Activated T-cell treated with anti-CD3 and anti-CD28 coated beads for 48 hours (primary cell): ENCODE measurements at places on chromosomes 12 and 14.
A peak's percentile ranks its signal among the peaks of the same experiment; 100 is the strongest.

GRCh38 chr12:116372815-116373214 is 95.3 kb upstream of the MED13L start:
- DNase-seq = no peak

DNA sequence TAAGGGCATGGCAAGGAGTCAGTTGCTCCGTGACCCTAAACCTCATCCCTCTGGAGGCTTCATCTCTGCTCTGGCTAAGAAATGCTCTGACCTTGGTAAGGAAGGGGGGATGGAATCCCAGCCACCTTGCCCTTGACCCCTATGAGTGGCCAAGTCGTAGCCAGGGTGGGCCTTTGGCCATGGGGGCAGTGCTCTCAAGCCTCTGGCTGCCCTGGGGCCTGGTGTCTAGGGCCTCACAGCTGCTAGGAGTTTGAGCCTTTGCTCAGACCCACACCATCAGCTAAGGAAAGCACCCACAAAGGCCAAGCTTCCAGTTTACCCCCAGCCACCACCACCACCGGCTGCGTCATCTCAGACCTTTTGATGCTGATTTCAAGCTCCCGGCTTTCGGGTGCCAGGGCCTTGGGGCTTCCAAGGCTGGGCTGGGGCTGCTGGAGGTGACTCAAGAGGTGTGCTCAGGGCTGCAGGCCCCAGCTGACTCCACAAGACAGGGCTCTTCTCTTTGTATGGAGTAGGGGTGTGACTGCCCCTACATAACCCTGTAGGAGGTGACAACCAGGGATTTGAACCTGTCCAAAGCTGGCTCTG is 3.7 kb downstream of the ASB2 start:
- no peak for DNase-seq

DNA sequence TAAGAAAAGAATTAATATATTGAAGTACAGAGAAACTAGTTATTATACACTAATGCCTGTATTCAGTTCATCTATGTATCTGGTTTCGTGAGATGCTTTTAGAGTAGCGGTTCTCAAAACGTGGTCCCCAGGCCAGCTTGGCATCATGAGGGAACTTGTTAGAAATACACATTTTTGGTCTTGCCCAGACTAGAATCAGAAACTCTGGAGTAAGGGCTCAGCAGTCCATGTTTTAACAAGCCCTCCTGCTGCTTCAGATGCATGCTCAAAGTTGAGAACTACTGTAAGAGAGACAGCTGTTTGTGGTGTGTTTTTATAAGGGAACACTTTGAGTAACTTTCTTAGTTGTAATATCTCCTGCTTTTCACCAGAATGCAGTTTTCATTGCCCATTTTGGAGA is 18.1 kb downstream of the GPATCH2L start:
- DNase-seq = no peak

- DNase-seq = no peak
These were observed 93.6 kb downstream of the KCNK10 start for GRCh38 chr14:88229428-88229827.

- DNase-seq = no peak
These were observed 30.4 kb upstream of the BCAT1 start for GRCh38 chr12:24979329-24979728.

DNA sequence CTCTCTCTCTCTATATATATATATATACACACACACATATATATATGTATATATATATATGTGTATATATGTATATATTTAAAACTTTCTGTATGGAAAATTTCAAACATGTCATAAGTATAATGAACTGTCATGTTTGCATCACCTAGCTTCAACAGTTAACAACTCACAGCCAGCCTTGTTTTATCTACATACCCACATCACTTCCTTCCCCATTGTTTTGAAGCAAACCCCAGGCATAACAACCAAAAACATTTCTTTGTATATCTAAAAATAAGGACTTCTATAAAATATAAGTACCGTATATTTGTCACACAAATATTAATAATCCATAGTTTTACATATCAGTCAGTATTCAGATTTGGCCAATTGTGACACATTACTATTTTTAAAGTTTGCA is 57.4 kb downstream of the PAPOLA start:
- no peak for DNase-seq

DNA sequence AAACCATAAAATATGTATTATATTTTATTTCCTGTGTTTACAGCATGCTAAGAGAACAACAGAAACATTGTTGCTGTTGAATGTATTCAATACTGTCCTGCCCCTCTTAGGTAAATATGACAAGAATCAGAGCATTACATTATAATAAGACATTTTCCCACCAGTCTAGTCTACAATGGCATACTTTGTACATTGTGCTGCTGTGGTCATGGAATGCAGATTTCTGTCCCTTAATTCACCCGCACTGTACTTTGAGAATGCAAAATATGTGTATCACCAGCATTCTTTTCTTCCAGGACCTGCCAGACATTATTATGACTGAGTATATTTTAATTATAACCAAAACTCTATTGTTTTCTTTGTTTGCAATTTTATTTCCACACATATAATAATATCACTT is 16.5 kb upstream of the OR10AD1 start:
- DNase-seq = no peak

DNA sequence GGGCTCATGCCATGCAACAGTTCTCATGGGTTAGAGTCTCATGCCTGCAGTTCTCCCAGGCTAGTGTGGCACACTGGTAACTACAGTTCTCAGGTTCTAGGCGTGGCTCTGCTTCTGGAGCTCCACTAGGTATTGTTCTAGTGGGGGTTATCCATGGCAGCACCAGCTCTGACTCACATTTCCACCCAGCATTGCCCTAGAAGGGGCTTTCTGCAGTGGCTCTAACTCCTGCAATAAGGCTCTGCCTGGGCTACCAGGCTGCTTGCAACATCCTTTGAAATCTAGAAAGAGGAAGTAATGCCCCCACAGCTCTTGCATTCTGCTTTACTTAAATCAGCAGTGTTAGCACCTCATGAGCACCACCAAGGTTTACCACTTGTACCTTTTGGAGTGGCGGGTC is 220.3 kb upstream of the ARID2 start:
- no peak for DNase-seq

GRCh38 chr12:2284321-2284813 is 231.6 kb downstream of the CACNA1C start:
- DNase-seq = no peak

DNA sequence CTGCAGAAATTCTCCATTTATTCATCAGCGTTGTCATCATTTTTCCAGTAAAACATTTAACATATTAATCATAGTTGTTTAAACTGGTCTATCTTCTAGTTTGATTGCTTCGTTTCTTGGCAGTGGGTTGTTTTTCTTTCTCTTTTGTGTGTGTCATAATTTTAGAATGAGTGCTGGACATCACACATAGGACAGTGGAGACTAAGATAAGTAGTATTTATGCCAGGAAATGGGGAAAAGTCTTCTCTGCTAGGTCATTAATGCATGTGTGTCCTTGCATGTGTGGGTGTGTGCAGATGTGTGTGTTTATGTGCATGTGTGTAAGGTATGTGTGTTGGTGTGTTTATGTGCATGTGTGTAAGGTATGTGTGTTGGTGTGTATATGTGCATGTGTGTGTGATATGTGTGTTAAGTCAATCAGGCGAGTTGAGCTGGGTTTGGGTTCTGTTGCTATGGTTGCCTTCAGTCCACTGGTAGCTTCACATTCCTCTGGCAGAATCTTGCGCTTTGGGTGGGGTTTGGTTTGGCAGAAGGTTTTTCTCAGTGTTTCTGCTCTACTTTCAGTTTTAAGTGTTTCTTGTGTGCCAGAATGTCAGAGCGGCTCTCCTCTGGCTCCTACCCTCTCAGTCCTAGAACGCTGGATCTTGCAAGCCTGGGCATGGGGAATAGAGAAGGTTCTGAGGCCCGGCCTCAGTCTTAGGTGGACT is 7.8 kb upstream of the ADGRD1 start:
- no peak for DNase-seq

- DNase-seq = no peak
These were observed 33.8 kb downstream of the SYT1 start for GRCh38 chr12:78898416-78898815.

DNA sequence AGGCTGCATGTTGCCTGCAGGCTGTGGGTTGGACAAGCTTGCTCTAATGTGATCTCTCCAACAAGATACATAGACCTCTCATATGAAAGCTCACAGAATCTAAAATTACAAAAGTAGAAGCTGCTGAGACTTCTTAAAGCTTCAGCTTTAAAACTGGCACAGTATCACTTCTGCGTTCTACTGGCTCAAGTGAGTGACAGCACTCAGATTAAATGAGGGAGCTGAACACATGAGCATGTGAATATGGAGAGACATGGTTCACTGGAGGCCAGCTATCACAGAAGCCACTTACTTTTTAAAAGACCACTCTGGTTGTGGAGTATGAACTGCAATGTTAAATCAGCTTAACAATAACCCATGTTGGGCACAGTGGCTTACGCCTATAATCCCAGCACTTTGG is 29.1 kb upstream of the ANO6 start:
- DNase-seq = no peak

- DNase-seq = no peak
These were observed 173.1 kb downstream of the ITPR2 start for GRCh38 chr12:26659930-26660329.

- DNase-seq = no peak
These were observed 70.7 kb upstream of the SSTR1 start for GRCh38 chr14:38137005-38137404.

DNA sequence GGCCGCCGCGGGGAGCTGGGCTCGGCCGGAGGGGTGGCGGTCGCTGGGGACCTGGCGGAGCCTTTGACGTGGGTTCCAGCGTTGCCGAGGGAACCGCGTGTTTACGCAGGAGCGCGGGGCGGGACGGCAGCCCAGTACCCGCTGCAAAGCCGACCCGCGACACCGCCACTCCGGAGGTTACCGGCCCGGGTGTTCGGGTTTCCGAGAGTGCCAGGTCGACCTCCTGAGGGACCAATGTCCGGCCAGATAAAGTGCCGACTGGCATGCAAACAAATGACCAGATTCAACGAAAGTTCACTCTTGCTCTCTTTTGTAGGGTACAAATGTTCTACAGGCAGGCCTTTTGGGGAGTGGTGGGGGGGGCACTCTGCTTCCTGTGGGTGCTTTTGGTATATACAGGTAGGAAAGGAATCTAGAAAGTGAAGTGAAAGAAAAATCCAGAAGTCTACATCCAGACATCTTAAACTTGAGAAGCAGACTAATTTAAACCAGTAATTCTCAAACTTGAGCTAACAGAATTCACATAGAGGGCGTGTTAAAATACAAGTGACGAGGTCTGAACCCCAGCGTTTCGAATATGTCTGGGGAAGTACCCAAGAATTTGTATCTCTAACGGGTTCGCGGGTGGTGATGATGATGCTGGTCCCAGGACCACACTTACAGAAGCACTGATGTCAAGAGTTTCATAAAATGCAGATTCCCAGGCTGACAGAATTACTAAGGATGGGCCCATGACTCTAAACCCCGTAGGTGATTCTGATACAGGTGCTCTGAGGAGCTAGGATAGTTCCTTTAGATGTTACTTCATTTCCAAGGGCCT is at the start of gene GPR135:
Gene GPR135, minus strand, starts transcription at position 65 of the 820 bp plus-strand sequence. CDS start 154 bp downstream, outside the sequence.
- DNase-seq = peak; percentile 21

- no peak for DNase-seq
These were observed 19.9 kb upstream of the CD27 start for GRCh38 chr12:6424866-6425265.

GRCh38 chr12:59115526-59115925 is 195.2 kb upstream of the LRIG3 start:
- no peak for DNase-seq

DNA sequence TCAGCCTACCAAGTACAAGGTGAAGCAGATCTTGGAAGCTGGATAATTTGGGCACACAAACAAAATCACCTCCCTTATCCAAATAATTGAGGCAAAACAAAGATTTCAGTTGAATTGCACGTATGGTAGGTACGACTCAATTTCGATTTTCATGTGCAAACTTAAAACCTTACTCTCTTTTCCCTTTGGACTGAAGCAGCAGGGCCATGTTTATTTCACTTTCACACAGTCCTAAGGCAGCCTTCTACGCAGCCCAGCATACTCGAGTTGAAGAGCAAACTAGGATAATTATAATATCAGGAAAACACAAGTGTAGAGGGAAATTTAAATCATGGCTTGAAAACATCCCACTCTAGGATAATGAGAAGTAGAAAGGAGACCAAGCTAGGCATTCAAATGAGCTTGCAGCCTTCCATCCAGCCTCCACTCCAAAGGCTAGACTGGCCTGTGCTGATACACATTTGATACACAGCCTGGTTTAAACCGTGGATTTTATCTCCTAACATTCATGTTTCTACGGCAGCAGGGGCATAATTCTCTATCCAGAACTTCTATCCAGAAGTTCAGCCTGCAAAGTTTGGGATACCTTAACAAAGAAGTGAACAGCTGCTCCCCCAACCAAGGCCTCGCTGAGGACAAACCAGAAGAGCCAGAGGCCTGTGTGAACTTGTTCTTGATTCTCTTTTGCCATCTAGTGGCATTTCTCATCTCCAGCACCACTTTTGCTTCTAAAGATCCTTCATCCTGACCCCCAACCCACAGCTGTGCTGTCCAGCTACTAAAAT is 2.4 kb upstream of the RNASE7 start:
- DNase-seq = no peak

GRCh38 chr12:45148006-45148405 is 67.9 kb upstream of the ANO6 start:
- no peak for DNase-seq

DNA sequence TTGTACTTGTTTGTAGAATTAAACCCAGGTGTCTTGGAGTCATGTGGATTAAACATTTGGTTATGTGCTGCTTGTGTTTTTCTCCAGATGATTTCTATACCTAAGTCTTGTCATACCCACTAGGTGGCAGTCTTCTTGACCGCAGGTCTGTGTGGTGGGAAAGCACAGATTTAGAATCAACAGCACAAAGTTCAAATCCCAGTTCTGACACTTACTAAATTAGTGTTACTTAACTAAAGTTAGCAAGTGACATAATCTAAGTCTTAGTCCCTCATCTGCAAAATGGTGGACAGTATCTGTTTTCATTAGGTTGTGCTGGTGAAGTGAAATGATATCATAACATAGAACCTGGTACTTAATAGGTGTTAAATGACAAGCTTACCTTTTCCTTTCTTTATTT is 151.0 kb upstream of the ARHGAP5 start:
- no peak for DNase-seq

DNA sequence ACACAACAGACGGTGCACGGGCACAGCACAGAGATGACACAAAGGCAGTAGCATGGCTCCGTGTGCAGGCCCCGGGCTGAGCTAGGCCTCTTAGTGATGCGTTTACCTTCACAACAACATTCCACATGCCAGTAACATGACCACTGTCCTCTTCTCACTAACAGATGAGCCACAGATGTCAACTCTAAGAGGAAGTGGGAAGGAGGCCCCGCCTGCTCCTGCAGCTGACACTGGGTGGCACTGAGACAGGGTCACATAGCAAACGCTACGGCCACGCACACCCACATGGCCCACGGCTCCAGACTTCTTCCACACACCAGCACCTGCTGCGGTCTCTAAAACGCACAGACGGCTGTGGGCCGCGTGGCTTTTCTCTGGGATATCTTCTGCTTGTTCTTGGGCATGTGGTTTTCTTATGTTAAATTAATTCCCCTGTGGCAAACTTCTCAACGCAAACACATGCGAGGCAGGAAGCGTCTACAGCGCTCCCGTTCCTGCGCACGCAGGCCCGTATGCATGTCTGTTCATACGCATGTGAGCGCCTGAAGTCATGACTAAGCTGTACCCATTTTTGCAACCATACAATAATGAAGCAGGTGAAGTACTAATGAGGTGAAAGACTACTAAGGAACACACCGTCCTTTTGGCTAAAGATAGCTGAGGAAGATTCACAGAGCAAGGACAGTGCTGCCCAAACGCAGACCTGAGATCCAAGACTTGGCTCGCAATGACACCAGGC is 26.8 kb downstream of the AMN start:
- DNase-seq = no peak
